ENCODE measurements at places on chromosomes 3 and 15.

GRCh38 chr15:48682942-48683651 lies 37.6 kb upstream of the FBN1 start:
- no peak for DNase-seq

GRCh38 chr15:62059816-62060112 lies 483 bp downstream of the VPS13C start:
- peak; percentile 52 for DNase-seq

GRCh38 chr15:91061997-91062396 lies 38.1 kb upstream of the SV2B start:
- no peak for DNase-seq

GRCh38 chr3:159293493-159293892 lies 491.6 kb downstream of the MFSD1 start:
- no peak for DNase-seq

DNA sequence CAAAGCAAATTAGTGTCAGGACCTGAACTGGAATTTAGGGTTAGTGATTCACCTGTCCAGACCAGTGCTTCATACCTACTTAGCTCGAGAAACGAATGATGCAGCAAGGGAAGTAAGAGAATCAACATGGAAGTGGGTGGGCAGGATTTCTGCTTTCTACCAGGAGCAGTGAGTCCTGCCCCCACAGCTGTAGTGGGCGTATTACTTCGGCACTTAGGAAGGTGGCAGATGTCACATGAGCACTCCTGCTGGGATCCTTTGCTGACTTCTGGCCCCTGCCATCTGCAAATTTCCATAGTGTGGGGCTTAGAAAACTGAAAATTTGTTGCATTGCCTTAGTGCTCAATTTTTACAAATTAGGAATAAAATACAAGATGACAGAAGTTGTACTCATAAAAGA lies 31.2 kb downstream of the RYR3 start:
- DNase-seq = no peak

DNA sequence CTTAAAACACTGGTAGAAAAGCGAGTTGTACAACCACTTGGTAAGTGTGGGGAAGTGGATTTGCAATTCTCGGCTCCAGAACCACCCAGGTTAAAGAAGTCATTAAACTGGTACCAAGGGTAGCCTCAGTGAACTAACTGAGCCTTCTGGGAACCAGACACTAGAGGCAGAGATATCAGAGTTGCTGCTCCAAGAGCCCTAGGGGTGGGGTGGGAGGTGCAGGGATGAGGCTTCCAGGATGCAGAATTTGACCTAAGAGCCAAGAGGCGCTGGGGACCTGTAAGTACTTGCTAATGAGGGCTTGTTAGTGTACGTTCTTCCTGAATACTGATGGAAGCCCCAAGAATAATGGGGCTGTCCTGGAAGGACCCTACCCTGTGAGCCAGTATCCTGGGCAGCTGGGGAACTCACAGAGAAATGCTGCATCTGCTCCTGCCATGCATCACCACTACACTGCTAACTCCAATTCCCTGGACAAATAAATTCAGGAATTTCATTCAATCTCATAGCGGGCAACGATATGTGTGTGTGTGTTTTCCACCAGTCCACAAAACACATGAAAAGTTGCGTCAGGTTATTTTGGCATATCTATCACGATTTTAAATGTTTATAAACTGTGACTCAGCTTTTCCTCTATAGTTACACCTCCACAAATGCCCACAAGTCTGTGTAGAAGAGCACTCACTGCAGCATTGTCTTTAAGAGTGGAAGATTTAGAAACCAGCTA lies 23.8 kb downstream of the STIMATE start:
- no peak for DNase-seq

DNA sequence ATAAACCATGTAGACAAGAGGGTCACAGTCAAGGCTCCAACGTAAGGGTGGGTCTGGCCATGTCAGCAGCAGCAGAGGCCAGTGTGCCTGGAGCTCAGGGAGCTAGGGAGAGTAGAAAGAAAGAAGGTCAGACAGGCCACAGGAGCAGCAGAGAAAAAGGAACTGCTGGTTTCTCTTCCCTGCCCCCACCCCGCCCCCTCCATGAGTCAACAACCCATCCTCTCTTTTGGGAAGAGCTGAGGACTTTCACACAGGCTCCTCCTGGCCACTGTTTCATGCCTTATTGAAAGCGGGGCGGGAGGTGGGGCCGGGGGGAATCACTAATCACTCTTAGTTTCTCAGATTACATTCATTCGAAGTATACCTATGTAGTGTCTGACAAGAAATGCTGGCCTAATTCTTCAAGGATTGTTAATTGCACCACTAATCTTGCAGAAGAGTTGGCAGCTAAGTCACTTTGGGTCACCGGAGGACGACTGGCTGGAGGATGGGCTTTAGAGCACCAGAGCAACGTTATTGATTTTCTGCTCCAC lies 9.1 kb upstream of the SCG3 start:
- DNase-seq = no peak
